ENCODE measurements at places on chromosomes 1 and 21.
A peak's percentile ranks its signal among the peaks of the same experiment; 100 is the strongest.

GRCh38 chr1:239930686-239931262 lies 160.9 kb upstream of the FMN2 start:
- DNase-seq: no peak

DNA sequence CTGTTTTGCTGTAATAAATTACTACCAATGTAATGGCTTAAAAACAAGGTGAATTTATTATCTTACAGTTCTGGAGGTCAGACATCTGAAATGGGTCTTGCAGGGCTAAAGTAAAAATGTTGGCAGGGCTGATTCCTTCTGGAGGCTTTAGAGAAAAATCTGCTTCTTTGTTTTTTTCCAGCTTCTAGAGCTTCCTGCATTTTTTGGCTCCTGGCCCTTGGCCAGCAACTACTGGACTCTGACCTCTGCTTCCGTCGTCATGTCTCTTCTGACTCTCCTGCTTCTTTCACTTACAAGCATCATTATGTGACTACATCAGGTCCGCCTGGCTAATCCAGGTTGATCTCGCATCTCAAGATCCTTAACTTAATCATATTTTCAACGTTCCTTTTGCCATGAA lies 350.9 kb downstream of the S1PR1 start:
- DNase-seq: peak; percentile 12

- no peak for DNase-seq
Observed at GRCh38 chr21:45093035-45093532, 18.7 kb downstream of the ADARB1 start.

GRCh38 chr1:155940993-155941844 lies at the start of gene RXFP4:
Gene RXFP4, plus strand, starts transcription at chr1:155941638. Its CDS starts 72 bp downstream, at chr1:155941710.
- no peak for DNase-seq

- no peak for DNase-seq
Observed at GRCh38 chr1:70874818-70875217, 172.8 kb downstream of the PTGER3 start.

- DNase-seq: peak; percentile 20
Observed at GRCh38 chr1:16430606-16431005, 6.6 kb downstream of the SPATA21 start.

- no peak for DNase-seq
Observed at GRCh38 chr1:29636936-29637335, 400.6 kb downstream of the PTPRU start.

- no peak for DNase-seq
Observed at GRCh38 chr1:201286445-201286844, 3.1 kb downstream of the PKP1 start.

DNA sequence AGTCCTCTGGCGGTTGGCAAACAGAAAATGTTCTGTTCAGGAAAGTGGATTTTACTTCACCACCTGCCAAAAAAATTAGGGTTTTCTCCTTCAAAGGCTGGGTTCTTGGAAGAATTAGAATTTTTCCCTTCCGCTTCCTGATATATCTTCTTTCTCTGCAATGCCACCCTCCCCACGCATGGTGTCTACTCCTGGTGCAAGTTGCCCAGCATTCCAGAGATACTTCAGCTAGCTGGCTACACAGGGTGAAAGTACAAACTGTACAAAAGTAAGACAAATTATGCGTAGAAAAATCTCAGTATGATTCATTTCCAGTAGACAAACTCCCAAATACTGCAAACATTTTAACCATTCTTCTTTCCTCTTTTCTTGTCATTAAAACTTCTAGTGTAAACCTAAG lies 430.1 kb upstream of the ESRRG start:
- no peak for DNase-seq

- DNase-seq: no peak
Observed at GRCh38 chr1:233912447-233912846, 8.0 kb downstream of the SLC35F3 start.

Measured in HCEC 1CT (cell line).